ENCODE measurements at places on chromosomes 6 and 20. TPM values are rescaled to one million over a fixed set of nuclear protein-coding genes. Genes with fewer than 3 reads are reported as not detected.

- DNase-seq = no peak
Measured at GRCh38 chr6:106903299-106903698, 71.2 kb downstream of the CD24 start.

DNA sequence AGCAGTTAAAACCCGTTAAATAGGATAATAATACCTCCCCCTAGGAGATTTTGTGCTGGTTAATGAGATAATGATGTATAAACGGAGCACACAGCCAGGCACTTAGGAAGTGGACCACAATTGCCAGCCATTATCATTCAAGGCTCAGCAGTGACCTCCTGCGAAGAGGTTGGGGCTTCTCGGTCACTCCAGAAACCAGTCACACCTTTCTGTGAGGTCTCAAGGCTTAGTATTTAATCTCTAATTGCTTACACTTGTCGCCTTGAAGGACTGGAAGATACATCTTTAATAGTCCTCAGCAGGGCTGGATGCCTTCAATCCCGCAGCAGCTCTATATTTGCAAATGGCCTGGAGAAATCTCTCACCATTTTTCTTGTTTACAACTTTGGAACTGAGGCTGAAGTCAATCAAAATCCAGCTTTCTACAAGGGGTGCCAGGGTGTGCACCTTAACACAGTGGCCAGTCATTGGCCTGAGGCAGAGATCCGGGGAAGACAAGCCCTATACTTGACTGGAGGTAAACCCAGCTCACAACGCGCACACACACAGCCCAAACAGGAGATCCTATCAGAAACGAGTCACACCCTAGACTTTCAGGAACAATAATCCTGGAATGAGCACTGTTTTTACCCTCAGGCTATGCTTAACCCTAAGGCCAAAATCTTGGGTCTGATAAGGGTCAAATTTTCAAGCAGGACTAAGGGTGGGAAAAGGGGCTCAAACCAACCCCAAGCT is 1.2 kb downstream of the POU5F1 start:
- DNase-seq = no peak

DNA sequence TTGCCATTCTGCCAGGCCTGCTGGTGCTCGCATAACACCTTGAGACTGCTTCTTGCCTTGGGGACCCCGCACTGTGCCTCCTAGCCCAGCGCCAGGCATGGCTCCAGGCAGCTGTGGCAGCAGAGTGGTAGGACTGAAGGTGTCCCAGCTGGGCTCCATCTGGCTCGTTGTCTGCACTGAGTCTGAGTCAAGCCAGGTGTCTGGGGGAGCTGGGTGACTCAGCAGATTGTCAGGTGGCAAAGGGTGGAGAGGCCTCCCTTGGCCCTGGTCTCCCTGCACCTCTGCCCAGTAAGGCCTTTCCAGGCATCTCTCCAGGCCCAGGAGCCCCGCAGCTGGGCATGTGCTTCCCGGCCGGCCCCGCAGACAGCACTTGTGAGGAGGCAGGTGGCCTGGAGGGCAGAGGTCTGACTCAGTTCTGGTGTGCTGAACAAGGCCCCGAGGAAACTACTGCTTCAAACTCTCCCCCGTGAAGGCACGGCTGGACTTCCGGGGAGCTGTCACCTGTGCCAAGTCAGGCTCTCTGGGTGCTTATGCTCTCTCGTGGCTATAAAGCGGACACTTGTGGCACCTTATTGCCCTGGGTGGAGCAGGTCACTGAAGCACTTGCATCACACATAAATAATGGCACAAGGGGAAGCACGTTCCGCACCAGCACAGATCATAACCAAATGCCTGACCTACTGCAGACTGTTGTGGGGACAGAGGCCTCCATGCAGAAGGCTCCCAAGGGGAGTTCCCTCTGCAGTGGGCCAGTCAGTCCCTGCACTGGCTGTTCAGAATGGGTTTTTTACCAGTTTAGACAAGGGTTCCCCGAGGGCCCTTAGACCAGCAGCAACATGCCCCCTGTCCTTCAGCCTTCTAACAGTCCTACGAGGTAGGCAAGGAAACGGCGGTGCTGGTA is 27.5 kb downstream of the FOXC1 start:
- no peak for DNase-seq

DNA sequence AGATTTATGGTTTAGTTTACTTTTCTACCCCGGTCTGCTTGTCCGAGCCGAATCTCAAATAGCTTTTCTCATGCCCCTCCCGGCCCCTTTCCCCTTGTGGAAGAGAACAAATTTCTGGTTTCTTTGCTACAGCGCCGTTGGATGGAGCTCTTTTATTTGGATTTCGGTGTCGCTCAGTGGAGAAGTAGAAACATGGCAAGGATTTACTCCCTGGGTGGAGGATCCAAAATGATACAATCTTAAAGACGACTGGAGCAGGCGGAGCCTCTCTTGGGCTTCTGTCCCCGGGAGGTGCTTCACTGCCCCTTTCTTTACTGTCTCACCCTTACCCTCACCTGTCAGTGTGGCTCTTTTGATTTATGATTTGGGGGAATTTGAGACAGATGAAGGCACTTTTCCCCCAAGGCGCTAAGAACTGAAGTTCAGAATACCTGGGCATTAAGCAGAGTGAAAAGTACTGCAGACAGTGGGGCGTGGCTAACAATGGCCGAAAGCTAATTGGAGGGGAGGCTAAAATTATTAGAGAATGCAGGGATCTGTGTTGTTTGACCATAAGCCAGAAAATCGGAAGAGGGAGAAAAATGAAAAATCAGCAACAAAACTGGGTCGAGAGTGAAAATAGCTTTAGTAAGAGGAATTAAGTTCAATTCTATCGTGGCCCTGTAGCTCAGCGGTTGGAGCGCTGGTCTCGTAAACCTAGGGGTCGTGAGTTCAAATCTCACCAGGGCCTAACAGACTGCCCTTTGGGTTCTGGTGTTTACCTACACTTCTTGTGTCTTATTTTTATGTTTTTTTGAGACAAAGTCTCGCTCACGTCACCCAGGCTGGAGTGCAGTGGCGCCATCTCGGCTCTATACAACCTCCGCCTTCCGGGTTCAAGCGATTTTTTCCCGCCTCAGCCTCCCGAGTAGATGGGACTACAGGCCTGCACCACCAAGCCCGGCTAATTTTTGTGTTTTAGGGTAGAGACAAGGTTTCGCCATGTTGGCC is 145.1 kb upstream of the ZNF184 start:
- DNase-seq = peak; percentile 62

PRR3 gene
- 9.6 TPM for total RNA-seq

GRCh38 chr6:123895806-123896205 is 92.1 kb downstream of the NKAIN2 start:
- no peak for DNase-seq

NKX2-4 gene
- not detected for total RNA-seq

DNA sequence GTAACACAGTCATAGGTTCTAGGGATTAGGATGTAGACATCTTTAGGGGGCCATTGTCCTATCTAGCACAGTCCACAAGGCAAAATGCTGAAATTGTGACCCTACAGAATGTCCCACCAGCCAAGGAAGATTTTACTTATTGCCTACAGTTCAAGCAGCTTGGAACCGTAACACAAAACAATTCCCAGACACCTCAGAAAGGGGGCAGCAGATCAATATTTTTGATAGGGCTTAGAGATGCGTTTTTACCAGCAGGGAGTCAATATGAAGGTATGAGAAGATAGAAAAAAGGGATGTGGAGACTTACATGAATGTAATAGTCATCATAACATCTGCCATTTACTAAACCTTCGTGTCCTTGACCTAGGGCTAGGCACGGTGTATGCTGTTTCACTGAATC is 81.0 kb downstream of the TMEM170B start:
- peak; percentile 66 for DNase-seq

OVOL2 gene
- not detected for total RNA-seq

DNA sequence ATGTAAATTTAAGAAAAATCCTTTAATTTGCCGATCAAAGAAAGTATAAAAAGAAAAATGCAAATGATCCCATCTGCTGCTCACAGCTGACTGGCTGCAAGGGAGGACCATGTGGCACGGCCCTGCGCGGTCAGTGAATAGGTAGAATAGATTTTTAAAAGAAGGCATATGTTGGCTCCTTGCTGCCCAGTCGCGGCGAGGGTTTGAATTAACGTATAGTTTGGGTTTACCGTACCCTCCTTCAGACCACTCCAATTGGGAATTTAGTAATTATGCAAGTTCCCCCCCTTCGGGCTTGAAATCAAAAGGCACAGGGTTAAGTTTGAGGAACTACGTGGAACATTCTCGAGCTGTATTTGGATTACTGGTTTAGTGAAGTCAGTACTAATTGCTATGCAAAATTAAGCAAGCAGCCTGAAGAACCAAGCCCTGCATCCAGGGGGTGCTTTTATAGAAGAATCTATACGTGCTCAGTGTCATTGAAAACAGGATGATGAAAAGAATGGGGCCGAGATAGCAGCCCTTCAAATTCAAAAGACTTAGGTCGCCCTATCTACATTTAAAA is 1.1 kb upstream of the BEND3 start:
- peak; percentile 11 for DNase-seq

- DNase-seq = no peak
Measured at GRCh38 chr6:120198033-120198432, 848.5 kb upstream of the MAN1A1 start.

GRCh38 chr6:144215402-144215931 is 65.2 kb downstream of the STX11 start:
- DNase-seq = peak; percentile 38

SUMO4 gene
- total RNA-seq = 0.34 TPM

GRCh38 chr6:76708641-76709331 is 636.3 kb upstream of the IMPG1 start:
- DNase-seq = no peak

DNA sequence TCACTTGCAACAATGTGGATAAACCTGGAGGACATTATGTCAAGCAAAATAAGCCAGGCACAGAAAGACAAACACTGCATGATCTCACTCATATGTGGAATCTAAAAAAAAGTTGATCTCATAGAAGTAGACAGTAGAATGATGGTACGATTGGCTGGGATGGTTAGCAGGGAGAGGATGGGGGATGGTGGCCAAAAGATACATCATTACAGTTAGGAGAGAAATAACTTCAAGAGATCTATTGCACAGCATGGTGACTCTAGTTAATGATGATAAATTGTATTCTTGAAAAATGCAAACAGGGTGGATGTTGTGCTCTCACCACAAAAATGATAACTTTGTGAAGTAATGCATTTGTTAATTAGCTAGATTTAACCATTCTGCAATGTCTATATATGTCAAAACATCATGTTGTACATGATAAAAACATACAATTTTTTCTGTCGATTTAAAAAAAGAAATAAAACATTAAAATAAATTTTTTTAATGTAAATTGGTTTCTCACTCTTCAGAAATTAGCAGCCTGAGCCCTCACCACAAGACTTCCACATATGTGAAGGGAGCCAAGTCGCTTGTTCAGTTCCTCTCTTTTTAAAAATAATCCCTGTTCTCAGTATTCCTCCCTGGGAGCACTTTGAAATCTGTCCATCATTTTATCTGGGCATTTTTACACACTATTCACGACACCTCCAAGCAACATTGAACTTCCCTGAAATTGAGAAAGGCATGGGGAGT is 34.2 kb downstream of the PTPRT start:
- DNase-seq = no peak

DNA sequence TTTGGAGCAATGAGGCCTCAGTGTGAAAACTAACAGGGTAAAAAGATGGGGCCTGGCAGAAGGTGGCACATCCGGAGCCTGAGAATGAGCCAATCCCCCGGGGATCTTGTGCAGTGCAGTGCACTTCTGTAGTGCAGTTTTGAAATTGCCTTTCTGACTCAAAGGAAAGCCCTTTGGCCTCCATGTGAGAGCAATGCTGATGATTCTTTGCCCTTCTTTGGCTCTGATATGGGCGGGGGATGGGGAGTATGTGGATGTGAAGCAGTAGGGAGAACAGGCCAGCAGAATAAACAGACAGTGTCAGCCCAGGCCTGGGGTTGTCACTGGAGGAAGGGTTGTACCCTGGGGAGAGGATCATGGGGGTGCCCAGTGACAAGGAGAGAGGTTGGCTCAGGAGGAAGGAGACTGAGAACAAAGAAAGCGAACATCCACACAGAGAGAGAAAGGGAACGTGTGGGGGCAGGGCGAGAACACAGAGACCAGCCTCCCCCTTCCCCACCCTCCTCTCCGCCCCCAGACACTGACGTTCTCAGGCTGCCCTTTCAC is 351.2 kb downstream of the CDC5L start:
- DNase-seq = peak; percentile 77

DNA sequence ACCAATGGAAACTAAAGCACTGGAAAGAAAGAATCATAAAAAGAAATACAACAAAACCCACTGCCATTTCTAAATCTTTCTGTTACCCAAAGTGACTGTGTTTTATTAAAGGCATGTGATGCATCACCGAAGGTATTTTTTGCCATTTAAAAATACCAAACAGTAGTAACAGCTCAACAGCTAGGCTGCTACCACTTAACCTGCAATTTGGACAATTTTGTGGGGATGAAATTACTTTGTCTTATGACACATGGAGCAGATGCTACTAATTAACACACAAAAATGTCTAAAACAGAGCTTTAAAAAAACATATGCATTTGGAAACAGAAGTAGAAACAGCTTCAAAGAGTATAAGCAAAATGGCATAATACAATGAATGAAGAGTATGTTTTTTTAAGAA is 97.4 kb downstream of the ATXN1 start:
- DNase-seq = no peak

LHFPL5 gene
- total RNA-seq = 0.17 TPM

OSER1 gene
- 32.4 TPM for total RNA-seq

GJA10 gene
- total RNA-seq = not detected

DNA sequence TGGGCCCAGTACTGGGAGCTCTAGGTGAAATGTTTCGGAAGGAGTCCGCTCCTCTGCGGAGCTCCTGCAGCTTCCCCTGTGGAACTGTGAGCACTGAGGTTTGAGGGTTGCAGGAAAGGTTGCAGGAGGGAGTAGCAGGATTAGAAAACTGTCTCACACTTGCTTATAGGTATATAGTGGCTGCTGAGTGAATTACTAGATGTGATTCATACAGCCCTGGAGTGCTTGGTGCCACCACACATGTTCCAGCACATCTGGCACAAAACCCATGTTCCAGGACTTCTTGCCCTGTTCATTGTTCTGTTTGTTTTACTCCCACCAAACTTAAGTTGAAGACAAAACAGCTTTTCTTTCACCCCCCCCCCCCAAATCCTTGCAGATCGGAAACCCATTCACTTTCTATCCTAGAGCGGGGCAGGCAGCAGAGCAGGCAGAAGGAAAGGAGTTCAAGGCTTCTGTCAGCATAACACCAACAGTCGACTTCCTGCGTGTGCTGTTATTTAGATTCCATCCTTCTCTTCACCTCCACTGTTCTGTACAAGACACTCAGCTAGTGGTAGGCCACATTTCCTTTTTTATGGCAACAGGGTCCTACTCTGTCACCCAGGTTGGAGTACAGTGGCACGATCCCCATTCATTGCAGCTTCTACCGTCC is 669 bp upstream of the PEX6 start:
- peak; percentile 48 for DNase-seq

MYB gene
- 1.6 TPM for total RNA-seq

- no peak for DNase-seq
Measured at GRCh38 chr6:15569035-15569995, 93.5 kb downstream of the DTNBP1 start.

MMP24OS gene
- total RNA-seq = 33.6 TPM

DNA sequence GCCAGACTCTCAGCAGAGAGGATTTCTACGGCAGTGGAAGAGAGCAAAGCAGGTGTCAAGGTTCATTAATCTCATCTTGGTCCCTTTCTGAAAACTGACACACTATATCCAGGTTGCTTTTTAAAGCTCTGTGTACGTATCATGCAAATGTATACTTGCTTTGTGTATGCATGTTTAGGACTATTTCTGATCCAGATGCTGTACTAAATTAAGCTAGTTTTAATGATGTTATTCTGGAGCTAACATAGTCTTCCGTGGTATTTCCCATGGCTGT is 59.2 kb upstream of the SNX9 start:
- DNase-seq = no peak
